ENCODE measurements at places on chromosomes 12 and 14. TPM values are rescaled to one million over a fixed set of nuclear protein-coding genes. Genes with fewer than 3 reads are reported as not detected.

RPL10L gene
- total RNA-seq, result not detected

SLC6A15 gene
- not detected for total RNA-seq

- DNase-seq, result no peak
These were observed 3.4 kb downstream of the GLIPR1L1 start for GRCh38 chr12:75337905-75338304.

- no peak for DNase-seq
These were observed 11.2 kb upstream of the PXN start for GRCh38 chr12:120276734-120277133.

All from omental fat pad (tissue), 4 donors.